ENCODE measurements at places on chromosomes 5 and 9.

DNA sequence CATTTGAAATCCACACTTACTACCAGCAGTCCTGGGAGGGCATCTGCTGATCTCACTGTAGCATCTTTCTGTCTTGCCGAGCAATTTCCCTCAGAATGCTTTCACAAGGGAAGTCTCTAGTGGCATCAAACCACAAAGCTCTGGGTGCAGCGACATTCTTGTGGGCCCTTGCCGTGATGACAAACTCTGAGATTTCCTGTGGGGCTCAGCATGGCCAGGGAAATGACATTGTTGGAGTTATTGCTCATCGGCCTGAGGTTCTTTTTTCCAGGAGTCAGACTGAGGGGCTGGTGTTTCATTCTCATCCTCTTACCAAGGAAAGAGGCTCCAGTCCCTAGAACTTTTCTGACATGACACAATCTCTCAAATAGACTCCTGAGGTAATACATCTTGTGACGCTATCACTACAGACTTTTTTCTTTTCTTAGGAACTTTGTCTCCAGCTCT, 51.4 kb downstream of the PFDN1 start:
- peak; percentile 68 for DNase-seq

GRCh38 chr5:113344973-113345940, 89.5 kb downstream of the TSSK1B start:
- no peak for DNase-seq

DNA sequence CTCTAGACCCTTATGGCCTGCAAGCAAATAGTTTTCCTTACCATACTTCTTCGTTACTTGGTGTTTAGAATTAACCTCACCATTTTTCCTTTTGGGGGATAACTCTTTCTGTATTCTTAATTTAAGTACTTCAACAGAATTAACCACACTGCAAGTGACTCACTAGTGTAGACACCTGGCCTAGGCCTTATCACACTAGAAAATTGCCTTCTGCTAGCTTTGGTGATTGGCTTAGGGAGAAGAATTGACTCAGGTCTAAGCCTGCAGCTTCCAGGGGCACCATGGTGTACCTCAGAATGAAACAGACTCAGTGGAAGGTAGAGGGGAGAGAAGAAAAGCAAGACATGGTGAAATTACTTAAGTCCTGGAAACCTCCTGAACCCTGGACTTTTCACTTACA, 112.8 kb upstream of the HMHB1 start:
- no peak for DNase-seq

DNA sequence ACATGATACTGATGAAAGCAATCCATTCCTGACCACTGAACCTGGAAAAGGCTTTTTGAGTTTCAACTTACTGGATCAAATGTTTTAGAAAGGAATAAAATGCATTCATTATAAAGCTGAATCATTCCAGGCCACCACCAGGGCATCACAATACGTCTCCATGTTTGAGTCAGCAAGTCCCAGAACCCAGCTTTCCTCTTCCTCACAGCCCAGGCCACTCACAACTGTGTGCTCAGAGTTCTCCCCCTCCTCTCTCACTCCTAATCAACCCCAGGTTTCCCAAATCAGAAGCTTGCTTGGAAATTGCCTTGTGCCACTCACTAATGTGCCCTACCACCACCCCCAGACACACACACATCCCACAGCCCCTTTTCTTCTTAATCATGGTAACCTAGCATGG, 91.7 kb downstream of the GNA14 start:
- DNase-seq: no peak

DNA sequence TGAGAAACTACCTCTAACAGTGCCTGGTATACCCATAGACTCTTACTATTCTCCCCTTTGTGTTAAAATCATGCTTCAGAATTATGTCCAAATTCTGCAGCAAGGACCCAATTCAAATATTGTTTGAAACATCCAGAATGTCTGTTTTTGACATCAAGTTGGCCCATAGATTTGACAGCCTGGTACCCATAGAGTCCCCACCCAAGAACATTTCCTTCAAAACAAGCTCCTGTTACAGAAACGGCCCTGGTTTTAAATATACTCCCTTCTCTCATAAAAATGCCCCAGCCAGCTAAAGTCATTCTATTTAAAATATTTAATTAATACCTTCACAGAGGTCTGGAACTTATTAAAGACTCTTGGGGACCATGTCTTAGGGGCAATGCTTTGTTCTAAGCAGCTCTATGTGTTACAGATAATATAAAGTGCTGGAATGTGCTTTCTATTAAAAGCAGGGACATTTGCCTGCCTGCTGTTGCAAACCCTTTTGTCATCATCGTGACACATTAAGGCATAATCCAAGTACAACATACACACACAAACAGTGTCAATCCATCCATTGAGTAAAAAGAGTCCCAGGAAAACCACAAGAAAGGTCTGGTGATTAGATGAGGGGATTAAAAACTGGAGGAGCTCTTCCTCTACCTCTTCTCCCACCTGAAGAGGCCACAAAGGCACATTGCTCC, 321.7 kb downstream of the MLLT3 start:
- DNase-seq: no peak
